Upper lobe of right lung (tissue), 1 donor: ENCODE measurements at places on chromosomes 1 and 21. TPM values are rescaled to one million over a fixed set of nuclear protein-coding genes. Genes with fewer than 3 reads are reported as not detected.

Gene GBP4
- total RNA-seq, result 32.9 TPM

GRCh38 chr1:198588845-198589244 is 48.4 kb upstream of the ATP6V1G3 start:
- DNase-seq, result no peak
- no peaks in the 10 kb centered on the region for H3K36me3 ChIP-seq
- H3K4me1 ChIP-seq, result no peaks in the 10 kb centered on the region
- no peak overlapping the region for H3K4me3 ChIP-seq

- H3K4me3 ChIP-seq, result no peak overlapping the region
- H3K4me1 ChIP-seq, result no peaks in the 10 kb centered on the region
- no peak for DNase-seq
- H3K36me3 ChIP-seq, result no peaks in the 10 kb centered on the region
- H3K27ac ChIP-seq, result no peak overlapping the region
Observed at GRCh38 chr1:85378534-85378933, 86.4 kb downstream of the DDAH1 start.

- no peak overlapping the region for H3K27ac ChIP-seq
- no peaks in the 10 kb centered on the region for H3K36me3 ChIP-seq
- DNase-seq, result no peak
- H3K4me1 ChIP-seq, result no peaks in the 10 kb centered on the region
- H3K27me3 ChIP-seq, result no peaks in the 10 kb centered on the region
- H3K4me3 ChIP-seq, result no peak overlapping the region
Observed at GRCh38 chr1:7252411-7253117, 467.3 kb downstream of the CAMTA1 start.

- peaks cover 55% of the 10 kb centered on the region for H3K36me3 ChIP-seq
- H3K4me3 ChIP-seq, result no peak overlapping the region
- DNase-seq, result no peak
- no peak overlapping the region for H3K27ac ChIP-seq
- no peaks in the 10 kb centered on the region for H3K27me3 ChIP-seq
- no peaks in the 10 kb centered on the region for H3K4me1 ChIP-seq
Observed at GRCh38 chr21:32733990-32734613, 6.3 kb upstream of the SYNJ1 start.

DNA sequence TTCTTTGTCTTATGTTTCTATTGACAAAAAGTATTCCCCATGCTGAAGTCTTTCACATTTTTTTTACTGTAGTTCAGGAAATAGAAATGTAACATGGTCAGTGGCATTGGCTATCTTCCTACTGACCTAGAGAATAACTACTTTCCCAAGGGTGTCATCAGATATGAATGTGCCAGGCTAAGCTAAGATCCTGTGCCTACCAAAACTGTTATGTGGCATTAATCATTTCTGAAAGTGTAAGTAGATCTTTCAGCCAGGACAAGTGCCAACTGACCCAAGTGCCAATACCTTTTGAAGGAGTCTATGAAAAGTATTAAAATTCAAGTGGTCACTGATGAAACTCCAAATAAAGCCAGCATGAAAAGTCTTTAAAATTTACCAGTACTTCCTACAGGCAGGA is 165.3 kb downstream of the TNFSF18 start:
- H3K27ac ChIP-seq, result no peak overlapping the region
- no peak for DNase-seq
- H3K4me1 ChIP-seq, result no peaks in the 10 kb centered on the region
- H3K4me3 ChIP-seq, result no peak overlapping the region

DNA sequence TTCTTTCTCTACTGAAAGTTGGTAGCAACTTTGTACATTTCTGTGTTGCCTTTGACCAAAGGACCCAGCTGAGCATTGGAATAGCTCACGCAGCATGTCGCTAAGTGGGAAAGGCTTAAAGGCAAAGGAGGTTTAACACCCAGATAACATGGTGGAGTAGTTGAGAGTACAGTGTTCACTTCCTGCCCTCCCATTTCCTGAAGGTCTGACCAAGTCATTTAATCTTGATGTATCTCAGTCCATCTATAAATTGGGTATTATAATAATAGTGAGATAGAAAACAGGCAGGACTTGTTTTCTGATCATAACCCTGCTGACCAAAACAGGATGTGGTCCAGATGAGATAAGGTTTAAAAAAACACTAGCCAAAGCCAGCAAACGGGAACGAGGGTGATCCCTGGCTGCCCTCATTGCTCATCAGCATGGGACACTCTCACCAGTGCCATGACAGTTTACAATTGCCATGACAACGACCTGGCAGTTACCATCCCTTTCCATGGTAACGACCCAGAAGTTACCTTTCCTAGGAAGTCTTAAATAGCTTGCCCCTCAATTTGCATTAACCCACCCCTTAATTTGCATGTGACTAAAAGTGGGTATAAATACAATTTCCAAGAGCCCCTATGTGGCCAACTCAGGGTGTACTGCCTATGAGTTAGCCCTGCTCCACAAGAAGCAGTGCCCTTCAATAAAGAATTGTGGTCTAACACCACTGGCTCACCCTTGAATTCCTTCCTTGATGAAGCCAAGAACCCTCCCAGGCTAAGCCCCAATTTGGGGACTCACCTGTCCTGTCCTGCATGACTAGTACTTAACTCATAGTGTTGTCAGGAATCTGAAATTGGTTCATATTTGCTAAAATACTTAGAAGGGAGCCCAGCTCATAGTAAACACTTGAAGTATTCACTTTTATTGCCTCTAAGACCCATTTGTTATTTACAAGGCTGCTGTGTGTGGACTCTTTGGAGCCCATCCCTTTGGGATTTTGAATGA is 28.4 kb upstream of the FHAD1 start:
- no peak overlapping the region for H3K27ac ChIP-seq
- peaks cover 5% of the 10 kb centered on the region for H3K36me3 ChIP-seq
- peaks cover 13% of the 10 kb centered on the region for H3K4me1 ChIP-seq
- H3K27me3 ChIP-seq, result no peaks in the 10 kb centered on the region

DNA sequence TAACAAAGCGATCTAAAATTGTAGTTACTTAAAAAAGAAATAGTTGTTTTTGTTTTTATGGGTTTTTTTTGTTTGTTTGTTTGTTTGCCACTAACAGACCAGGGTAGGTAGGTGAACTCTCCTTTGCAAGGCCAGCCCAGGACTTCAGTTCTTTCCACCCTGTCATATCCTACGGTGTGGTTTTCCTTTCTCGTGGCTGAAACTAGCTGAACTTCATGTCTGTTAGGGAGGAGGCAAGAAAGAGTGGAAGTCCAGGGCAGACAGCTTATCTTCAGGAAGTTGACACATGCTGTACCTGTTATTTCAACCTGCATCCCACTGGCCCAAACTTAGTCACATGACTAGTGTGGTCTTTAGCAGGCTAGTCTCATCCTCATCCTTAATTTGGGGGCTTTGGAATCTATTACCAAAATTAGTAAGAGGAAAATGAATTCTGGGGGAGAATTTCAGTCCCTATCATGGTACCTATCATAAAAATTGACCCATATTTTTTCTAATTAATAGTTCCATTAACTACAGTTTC is 62.9 kb upstream of the LRRC7 start:
- H3K27ac ChIP-seq, result no peak overlapping the region
- H3K4me3 ChIP-seq, result no peak overlapping the region
- no peaks in the 10 kb centered on the region for H3K36me3 ChIP-seq
- DNase-seq, result no peak
